ENCODE measurements at places on chromosomes 16 and 17.
A peak's percentile ranks its signal among the peaks of the same experiment; 100 is the strongest.

DNA sequence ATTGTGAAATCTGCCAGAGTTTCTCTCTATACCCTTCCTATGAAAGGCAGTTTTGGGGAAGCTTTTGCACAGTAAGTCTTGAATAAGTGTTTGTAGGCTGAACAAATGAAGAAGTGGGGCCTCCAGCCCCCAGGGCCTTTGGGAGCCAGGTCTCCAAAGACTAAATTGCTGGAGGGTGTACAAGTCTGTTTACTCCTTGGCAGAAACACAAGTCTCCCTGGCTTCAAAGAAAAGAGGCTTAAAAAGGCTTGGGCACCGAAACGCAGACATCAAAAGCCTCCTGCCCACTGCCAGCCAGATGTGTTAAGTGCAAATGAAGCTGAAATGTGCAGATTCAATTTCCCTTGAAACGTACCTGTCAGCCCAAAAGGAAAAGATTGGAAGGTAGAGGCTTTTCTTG lies 146.3 kb downstream of the TMEM132E start:
- no peak for DNase-seq

DNA sequence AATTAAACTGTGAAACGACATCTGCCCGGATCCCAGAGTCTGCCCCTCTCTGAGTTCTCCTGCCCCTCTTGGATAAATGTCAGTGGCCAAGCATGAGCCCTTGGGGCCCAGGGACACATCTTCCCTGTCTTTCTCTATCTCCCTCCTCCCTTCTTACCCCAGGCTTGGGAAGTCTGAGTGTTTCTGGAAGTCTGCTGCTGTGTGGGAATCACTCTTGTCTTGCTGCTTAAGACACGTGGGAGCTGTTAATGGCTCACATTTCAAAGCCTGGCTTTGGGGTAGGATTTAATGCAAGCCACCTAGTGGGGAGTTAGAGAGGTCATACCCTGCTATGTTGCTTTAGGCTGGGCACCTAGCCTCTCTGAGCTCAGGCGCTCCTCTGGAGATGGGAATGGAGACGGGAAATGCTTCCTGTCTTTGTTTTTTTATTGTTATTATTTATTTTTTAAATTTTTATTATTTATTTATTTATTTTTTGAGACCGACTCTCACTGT lies 218.5 kb upstream of the CIBAR2 start:
- peak; percentile 76 for DNase-seq

GRCh38 chr16:78593352-78593751 lies 493.9 kb downstream of the WWOX start:
- DNase-seq: peak; percentile 45

DNA sequence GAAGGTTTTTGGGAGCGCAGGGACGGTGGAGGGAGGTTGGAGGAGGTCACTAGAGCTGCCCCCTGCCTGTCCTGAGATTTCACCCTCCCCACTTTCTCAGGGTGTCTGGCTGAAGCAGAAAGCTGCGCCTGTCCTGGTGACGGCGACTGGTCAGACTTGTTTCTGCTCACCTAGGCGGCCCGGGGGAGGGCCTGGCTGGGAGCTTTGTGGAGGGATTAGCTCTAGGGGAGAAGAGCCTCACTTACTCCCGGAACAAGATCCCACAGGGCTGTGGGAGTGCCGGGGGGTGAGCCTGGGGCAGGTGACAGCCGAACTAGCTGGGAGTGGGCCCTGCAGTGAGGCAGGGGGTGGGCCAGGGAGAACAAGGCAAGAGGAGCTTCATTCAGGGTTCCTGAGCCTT lies 11.5 kb downstream of the NHERF1 start:
- DNase-seq: peak; percentile 59

- no peak for DNase-seq
Observed at GRCh38 chr16:83833921-83834320, 26.1 kb downstream of the HSBP1 start.

GRCh38 chr16:79623062-79623461 lies 22.5 kb upstream of the MAF start:
- no peak for DNase-seq

GRCh38 chr16:4679850-4680636 lies 13.3 kb upstream of the NUDT16L1 start:
- no peak for DNase-seq

All from NCI-H526 (cell line).